ENCODE measurements at places on chromosomes 6 and 20. TPM values are rescaled to one million over a fixed set of nuclear protein-coding genes. Genes with fewer than 3 reads are reported as not detected.

GRCh38 chr20:46562373-46563169 lies 12.1 kb upstream of the OCSTAMP start:
- peak; percentile 81 for DNase-seq

Gene HLA-DPA1
- polyA plus RNA-seq = 22.0 TPM

DNA sequence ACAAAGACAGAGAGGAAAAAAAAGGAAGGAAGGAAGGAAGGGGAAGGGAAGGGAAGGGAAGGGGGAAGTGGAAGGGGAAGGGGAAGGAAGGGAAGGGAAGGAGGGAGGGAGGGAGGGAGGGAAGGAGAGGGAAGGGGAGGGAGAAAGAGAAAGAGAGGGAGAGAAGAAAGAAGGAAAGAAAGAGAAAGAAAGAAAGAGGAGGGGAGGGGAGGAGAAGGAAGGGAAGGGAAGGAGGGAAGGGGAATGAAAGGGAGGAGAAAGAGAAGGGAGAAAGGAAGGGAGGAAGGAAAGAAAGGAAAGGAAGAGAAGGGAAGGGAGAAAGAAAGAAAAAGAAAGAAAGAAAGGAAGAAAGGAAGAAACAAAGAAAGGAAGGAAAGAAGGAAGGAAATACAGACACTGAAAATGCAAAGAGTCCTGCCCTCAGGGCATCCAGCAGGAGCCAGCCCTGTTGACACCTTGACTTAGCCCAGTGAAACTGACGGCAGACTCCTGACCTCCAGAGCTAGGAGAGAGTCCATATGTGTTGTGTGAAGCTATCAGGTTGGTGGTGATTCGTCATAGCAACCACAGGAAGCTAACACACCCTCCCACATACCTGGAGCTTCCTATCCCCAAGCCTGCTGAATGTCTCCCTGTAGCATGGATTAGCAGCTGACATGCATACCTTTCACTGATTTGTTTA lies 58.7 kb upstream of the SULF2 start:
- DNase-seq = peak; percentile 41

GRCh38 chr6:51025082-51025777 lies 206.6 kb downstream of the TFAP2B start:
- no peak for DNase-seq

GRCh38 chr6:36697481-36697903 lies at the start of gene RAB44:
Gene RAB44 (plus strand): TSS chr6:36697826. CDS start chr6:36704236, 6,410 bp downstream.
- DNase-seq = no peak

GRCh38 chr6:23415819-23416427 lies 710.1 kb upstream of the NRSN1 start:
- no peak for DNase-seq

Gene VGLL2
- not detected for polyA plus RNA-seq

Gene OR2B6
- 0.11 TPM for polyA plus RNA-seq

Gene TMEM14C
- polyA plus RNA-seq = 160 TPM

DNA sequence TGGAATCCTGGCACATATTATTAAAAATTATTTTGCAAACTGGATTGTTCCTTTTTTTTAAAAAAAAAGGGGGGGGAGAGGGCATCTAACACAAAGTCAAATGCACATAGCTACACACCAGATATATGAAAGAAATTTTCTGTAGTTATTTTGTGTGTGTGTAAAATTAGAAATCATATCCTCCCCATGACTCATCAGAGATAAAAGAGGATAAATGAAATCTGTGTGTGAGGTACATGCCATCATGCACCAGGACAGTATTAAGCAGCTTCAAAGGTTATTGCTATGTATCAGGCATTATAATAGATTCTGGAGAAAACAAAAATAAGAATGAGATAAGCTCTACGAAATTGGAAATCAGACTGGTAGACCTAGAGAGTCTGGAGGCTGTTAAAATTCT lies 5.2 kb downstream of the BTBD9 start:
- no peak for DNase-seq

Gene VSX1
- not detected for polyA plus RNA-seq

DNA sequence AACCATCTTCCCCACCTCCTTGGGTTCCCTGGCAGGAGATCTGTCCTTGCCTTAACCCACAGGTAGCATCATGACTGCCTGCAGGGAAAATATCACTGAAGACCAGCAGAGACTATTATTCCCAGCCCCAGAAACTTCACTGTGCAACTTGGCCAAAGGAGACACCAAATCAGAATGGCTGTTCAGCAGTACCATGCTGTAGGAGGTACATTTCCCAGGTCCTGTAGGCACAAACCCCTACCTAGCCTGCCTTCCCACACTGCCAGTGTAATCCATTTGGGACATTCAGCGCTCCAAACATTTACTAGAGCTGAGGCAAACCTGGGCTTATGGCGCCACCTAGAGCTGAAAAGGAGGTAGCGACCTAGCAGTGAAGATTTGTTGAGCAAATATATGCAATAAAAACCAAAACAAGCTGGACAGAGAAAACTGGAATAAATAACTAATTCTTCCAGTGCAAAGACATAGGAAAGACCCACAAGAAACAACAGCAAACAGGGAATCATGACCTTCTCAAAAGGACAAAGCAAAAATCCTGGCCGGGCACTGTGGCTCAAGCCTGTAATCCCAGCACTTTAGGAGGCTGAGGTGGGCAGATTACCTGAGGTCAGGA lies 60.3 kb downstream of the VTA1 start:
- DNase-seq = no peak

DNA sequence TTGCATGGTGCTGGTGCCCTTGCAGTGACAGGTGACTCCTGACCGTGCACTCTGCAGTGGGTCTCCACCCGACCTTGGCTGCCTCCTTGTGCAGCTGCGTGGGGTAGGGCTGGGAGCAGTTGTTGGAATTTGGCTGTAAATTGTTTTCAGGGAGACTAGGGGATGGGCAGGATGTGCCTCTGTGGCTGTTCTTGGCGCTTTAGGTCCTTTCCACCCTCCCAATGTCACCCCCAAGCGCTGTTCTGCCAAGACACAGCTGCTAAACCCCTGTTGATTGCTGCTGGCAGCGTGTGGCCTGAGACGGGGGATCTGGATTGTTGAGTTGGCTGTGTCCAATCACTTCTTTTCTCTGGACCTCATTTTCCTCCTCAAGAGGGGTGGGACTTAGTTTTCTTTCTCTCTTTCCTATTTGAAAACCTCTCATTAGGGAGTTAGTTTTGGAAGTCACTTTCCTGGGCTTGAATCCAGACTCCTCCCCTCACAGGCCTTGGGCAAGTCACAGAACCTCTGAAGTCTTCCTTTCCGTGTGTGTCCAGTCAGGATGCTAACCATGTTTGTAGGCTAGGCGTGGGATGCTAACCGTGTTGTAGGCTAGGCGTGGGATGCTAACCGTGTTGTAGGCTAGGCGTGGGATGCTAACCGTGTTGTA lies 8.5 kb downstream of the IGF2R start:
- no peak for DNase-seq

DNA sequence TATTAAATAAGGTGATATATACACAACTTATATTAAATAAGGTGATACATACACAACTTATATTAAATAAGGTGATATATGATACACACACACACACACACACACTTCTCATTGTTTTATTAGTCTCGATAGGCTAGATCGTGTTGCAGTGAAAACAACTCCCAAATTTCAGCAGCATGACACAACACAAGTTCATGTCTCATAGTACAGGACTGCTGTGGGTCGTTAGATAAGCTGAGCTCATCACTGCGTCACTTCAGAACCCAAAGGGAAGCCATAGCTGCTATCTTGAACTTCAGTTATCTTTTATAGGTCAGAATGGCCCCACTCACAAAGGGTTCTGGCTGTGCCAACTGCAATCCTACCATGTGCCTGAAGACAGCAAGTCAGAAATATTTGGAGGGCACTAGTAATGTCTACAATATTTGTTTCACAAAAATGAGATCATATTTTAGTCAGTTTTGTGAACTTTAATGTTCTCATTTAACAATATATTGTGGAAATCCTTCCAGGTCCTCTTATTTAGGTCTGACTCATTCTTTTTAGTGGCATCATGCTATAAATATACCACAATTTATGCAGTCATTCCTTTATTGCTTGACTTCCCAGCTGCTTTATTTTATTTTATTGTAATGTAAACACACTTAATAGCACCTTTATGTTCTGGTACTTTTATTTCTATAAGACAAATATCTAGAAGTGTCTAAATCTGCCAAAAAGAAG lies 290.2 kb downstream of the PHACTR1 start:
- no peak for DNase-seq

DNA sequence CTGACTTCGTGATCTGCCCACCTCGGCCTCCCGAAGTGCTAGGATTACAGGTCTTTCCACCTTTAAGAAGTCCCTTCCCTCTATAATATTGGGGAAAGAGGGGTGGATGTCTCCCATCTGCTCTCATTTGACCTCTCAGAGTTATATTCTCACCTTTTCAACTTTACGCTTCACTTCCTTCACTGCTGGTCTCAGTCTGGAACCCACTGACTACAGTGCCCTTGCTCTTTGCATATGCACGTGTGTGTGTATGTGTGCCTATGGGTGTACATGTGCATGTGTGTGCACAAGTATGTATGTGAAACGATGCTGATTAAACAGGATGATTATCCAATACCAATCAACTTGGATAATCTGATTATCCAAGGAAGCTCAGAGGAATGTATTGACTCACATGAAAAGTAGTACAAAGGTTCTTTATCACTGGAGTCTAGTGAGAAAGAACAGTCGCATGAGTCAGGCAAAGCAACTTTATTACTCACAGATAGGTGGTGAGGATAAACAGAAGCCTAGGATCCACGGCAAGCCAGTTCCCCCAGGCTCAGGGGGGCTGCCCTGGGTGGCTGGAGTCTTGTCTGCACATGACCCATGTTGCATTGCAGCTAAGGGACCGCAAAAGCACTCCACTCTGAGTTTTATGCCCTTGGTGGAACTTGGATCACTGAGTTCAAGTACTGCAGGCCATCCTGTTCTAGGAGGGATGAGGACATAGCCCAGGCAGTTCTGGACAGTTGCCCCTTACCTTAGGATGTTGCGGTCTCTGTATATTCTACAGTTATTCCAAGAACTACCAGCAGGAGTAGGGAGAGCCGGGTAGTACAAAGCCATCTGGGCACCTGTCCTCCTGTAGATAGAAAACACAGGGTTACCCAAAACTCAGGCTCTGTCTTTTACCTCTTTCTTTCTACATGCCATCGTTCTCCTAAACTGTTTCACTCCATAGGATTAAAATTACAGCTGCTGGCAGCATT lies 50.9 kb downstream of the SNRNP48 start:
- no peak for DNase-seq

DNA sequence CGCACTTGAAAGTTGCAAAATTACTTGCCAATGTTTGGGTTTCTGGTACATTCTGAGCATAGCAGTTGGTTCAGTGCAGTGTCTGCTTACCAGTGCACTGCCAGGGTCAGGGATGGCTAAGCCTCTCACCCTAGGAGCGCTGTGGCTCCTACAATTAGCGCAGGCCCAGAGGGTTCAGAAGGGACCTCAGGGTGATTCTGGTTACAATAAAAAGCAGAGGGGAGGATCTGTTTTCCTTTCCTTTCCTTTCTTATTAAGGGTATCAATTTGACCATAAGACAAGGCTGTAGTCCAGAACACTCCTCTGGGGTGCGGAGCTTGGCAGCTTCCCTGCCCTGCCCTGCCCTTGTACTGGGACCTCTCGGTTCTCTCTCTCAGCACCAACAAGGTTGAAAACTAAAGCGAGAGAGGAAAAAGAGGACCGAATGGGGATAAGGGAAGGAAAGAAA lies 2.6 kb downstream of the MAFB start:
- no peak for DNase-seq

DNA sequence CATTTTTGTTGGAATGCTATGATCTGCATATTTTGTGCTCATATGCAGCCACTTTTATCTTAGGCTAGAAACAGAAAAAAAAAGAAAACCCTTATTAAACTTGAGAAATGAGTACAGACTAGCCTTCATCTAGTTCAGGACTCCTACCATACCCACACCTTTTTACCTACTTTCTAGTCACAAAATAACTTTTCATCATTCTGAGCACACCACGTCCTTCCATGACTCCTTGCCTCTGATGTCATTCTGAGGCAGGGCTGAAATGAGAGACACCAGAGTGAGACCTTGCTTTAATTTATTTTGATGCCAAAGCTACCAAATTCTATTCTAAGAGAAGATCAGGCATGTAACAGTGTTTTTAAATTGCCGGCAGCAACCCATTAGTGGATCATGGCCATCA lies 38.8 kb downstream of the SNX3 start:
- DNase-seq = no peak

Gene PACRG
- polyA plus RNA-seq = 14.8 TPM

DNA sequence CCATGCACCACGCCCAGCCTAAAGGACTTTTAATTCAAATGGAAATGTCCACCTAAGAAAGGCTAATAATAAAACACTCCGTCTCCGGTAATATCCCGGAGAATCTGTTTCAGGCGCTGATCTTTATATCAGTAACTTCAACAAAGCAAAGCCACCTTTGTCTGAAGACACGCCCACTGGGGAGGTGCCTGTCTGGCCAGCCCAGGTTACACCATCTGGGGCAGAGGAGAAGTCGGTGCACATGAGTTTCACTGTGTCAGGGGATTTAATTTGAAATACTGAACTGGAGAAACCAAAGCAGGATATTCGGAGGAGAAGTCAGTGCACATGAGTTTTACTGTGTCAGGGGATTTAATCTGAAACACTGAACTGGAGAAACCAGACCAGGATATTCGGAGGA lies 9.4 kb downstream of the SERPINB6 start:
- DNase-seq = no peak

DNA sequence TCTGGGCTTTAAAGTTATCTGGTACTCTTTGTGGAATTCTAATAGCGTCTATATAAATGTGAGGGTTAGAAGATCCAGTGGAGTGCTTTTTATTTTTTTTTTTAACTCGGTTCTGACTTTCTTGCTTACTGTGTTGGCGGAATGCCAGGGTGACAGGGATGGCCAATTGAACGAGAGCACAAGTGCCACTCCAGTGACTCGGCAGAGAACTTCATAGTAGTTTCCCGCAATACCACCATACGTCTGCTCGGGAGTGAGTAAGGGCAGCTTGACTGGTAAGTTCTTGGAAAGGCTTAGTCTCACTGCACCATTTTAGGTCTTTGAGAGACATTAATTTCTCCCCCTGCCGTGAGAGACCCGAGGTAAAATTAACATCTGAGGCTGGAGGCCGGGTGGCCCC lies 49.4 kb upstream of the TULP1 start:
- DNase-seq = peak; percentile 36
